NCI-H1105 (cell line): ENCODE measurements at places on chromosomes 11 and 22.

DNA sequence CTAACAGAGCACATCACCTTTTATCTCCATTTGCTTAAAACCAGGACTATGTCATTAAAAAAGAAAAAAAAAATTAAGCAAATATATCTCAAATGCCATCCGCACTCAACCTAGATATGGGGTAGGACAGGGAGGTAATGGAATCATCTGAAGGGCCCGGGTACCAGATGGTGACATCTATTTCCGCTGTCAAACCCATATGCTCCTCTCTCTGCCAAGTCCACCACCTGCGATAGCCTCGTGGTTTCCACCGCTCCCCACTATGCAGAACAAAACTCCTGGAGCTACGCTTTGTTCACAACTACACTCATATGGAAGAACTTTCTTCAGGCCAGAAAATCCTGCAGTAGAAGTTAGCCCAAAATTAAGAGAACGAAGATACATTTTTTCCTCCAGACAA is 31.4 kb downstream of the FEZ1 start:
- DNase-seq, result no peak

- DNase-seq, result no peak
Measured at GRCh38 chr11:60095477-60096120, 7.1 kb downstream of the MS4A2 start.

DNA sequence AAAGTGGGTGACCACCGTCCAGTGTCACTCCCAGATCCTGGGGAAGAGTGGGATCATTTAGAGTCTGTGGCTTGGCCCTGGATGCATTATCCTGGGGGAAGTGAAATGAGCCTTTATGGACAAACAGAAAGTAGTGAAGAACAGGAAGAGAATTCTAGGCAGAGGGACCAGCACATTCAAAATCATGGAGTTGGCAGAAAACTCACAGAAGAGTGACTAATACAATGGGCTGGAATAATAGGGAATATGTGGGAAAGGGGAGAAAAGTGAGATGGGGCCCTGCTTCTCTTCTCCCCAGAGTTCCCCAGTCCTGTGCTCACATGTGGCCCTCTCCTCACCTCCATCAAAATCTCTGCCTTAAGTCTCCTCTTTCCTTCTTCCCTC is 84.3 kb downstream of the CCDC81 start:
- no peak for DNase-seq

GRCh38 chr11:30405385-30405784 is 82.5 kb downstream of the ARL14EP start:
- no peak for DNase-seq

DNA sequence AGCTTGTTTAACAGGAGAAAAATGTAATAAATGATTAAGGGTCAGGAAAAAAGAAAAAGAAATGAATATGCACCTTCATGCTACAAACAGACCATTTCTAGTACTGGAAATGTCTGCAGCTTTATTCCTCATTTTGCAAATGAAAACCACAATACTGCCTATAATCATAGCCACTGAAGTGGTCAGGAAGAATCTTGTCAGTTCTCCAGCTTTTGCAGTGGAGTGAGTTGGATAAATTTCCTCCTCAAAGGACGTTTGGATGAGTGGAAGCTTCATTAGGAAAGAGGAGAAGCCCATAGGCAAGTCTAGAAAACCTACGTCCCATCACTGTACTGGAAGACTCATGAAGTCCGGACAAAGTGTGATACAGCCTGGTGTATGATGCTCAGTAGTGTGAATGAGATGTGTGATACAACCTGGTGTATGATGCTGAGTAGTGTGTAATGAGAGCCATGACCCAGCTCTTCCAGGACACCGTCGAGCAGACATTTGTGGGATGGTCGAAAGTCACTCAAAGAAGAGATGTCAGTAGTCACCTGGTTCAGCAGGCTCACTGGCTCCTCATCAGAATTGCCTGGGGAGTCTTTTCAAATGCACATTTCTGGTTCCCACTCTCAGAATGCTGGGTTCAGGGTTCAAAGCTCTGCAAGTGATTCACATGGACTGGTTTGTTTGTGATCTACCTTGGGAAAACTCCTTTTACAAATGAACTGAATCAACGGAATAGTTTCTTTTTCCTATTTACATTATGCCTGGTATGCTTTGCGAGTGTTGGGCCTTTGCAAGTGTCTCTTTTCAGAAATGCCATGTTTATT is 101.3 kb downstream of the PDHX start:
- DNase-seq, result no peak

GRCh38 chr11:63517156-63517555 is 11.3 kb downstream of the LGALS12 start:
- DNase-seq, result no peak

DNA sequence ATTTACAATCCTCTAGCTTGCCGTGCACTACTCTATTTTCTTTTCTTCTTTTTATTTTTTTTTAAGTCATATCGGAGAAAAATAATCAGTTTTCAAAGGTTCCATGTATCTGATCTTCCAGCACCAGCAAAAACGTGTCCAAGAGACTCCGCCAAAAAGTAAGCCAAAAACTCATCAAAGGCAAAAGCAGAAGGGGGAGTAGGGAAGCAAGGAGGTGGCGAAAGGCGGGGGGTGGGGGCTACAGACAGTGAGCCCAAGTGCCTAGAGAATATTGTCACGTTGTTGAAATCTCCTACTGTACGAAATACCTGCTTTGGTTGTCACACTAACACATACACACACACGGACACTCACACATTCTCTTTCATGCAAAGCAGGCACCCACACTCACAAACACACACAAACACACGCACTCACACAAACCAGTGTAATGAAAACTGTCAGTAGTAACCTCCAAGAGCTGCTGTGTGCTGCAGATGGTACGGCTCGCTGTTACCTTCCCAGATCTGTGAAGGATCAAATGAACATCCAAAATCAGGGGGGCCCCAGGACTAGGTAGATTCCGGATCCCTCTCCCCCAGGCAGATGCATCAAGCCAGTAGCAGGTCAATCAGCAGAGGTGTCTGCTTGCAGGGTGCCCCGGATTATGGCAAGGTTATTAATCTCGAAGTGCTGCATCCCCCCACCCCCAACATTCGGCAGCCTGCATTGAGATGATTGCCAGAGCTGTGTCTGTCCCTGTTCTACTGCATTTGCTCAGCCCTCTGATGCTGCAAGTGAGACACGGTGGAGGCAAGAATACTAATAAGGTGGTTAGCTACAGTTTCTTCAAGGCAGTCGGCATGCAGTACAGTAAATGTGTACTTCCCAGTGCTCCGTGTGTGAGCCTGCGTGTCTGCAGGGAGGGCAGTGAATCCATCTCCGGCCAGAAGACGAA is at the start of gene LRRC4C:
Gene LRRC4C (minus strand): TSS at position 188 of the 937 bp plus-strand sequence.
- peak; percentile 55 for DNase-seq
